ENCODE measurements at places on chromosomes 3 and 15. TPM values are rescaled to one million over a fixed set of nuclear protein-coding genes. Genes with fewer than 3 reads are reported as not detected.

- no peak for DNase-seq
Observed at GRCh38 chr3:16808393-16809107, 76.2 kb upstream of the PLCL2 start.

DNA sequence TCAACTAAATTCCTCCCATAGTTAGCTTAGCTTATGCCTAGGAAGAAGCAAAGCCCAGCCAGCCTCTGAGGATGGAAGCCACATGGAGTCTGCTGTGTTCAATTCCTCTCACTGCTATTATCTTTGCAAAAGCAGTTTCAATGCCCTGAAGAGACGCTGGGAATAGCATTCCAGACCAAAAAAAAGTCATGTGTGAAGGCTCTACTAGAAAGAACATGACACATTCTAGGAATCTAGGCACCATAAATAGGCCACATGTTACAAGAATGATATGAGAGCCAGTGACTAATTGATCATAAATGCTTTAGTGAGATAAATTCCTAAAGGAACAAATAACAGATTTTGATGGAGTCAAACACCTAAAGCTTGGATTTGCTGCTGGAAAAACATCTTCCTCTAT lies 800.8 kb downstream of the TUSC7 start:
- DNase-seq = peak; percentile 59

- no peak for DNase-seq
Observed at GRCh38 chr3:188259191-188259590, 105.2 kb downstream of the LPP start.

DUOXA1 gene
- polyA plus RNA-seq = not detected

DNA sequence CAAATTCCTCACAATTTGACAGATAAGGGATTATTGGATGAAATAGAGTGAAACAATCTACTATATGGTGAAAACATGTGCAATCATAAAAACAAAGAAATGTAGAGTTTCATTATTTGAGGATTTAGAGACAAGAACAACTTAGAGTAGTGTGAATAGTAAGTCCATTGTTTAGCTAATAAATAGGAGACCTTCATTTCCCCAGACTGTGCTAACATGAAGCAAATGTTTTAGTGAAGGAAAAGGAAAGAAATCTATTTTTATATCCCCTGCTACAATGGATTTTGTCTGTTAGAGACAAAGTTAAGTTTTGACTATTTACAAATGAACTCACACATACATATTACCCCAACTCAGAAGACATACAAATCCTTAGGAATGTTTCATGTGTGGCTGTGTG lies 77.8 kb downstream of the EFL1 start:
- no peak for DNase-seq

- DNase-seq = no peak
Observed at GRCh38 chr15:51814606-51815005, 14.8 kb upstream of the TMOD3 start.

DNA sequence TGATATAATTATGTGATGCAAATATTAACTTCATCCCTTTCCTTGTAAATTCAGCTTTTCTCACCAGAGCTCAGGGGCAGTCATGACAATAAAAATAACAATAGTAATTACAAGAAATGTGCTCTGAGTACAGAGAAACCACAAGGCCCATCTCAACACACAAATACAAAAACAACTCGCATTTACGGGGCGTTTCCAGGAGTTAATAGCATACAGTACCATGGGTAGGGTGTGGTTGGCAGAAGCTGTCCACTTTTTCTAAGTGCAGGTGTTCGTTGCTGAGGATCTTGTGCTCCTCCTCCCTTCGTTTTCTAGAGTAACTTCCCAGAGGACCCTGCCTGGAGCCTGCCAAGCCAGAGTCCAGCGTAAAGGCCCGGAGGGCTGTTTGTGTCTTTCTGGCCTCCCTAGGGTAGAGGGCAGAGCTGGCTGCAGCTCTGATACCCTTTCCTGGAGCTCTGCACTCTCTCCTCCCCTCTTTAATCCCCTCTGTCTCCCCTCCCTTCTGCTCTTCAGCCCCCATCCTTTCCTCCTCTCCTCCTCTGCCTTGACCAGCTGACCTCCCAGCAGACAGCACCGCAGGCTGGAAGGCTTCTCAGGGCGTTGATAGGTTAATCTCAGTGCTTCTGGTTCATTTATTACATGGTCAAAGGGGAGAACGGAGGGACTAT lies 11.4 kb downstream of the SEMA3G start:
- DNase-seq = no peak

CMTM6 gene
- polyA plus RNA-seq = 29.4 TPM

CHL1 gene
- polyA plus RNA-seq = 0.38 TPM

GRCh38 chr3:28856796-28857195 lies 424.1 kb upstream of the RBMS3 start:
- DNase-seq = peak; percentile 22

DNA sequence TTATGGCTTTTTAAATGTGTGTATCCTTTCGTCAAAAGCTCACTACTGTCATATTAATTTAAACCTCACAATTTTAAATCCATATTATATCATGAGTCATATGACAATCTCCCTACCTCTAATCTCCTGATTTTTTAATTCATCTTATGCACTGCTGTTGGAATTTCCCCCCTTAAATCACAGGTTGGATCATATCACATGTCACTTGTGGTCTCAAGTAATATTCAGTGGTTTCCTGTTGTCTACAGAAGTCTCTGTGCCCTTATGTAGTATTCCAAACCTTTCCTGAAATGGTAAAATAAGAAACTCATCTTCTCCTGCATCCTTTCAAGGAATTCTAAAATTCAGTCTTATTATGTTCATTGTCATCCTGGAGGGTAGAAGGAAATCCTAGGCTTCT lies 116.0 kb upstream of the CBLB start:
- peak; percentile 34 for DNase-seq

GUCA1C gene
- not detected for polyA plus RNA-seq

AZI2 gene
- 46.2 TPM for polyA plus RNA-seq

DNA sequence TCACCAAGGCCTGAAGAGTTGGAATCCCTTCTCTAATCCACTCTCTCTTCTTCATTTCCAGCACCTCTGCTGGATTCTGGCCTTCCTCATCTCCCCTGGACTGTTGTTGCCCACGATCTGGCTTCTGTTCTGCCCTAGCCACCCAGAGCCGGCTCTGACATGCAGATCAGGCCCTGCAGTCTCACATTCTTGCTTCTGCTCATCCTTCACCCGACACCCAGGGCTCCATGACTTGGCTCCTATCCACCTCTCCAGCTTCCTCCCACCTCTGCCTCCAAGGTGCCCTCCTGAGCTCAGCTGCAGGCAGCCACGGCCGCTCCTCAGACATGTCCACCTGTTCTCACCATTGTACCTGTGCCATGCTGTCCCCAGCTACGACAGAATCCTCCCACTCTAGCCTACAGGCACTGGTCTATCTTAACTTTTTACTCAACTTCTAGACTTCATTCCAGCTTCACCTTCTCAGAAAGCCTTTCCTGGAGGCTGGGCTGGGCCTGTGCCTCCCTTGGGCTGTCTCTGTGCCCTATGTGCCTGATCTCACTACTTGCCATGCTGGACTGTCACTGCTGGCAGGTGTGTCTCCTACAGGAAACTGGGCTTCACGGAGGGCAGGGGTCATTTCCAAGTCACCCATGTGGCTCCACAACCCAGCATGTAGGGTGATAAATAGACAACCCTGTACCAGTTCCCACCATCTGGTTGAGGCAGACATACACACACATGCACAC lies 16.0 kb upstream of the TBC1D21 start:
- DNase-seq = no peak

DNA sequence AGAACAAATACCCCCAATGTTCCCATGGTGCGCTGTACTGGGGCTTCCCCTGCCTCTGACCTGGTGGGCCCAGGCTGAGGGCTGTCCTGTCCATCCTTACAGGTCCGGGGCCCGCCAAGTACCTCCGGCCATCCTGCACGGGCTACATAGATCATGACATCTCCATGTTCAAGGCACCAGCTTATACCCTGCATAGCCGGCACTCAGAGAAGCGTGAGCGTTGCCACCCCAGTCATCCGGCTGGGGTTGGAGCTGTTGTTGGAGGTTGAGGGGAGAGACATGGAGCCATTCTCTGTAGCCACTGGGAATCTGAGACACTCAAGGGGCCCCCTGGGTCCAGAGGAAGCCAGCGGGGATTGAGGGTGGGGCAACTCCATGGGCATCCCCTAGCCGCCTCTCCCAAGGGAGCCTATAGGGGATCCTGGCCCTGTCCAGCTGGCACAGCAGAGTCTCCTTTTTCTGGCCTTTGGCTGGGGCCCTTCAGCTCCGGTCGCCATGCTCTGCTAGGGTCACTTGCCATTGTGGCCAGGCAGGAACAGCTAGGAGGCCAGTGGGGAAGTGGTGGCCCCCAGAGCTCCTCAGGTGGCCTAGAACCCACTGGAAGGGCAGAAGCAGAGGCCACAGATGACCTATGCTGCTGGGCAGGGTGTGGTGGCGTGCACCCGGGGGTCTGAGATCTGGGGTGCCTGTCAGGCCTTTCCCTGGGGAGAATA lies 12.5 kb upstream of the CSPG4 start:
- DNase-seq = no peak

- no peak for DNase-seq
Observed at GRCh38 chr15:25342629-25343028, 96.2 kb downstream of the UBE3A start.

GRCh38 chr15:64862408-64862807 lies 20.7 kb downstream of the PLEKHO2 start:
- no peak for DNase-seq

SPCS1 gene
- polyA plus RNA-seq = 124 TPM

CIAO2A gene
- polyA plus RNA-seq = 34.6 TPM

CHCHD6 gene
- 28.9 TPM for polyA plus RNA-seq

GRCh38 chr3:160904691-160905090 lies 148.7 kb downstream of the PPM1L start:
- no peak for DNase-seq

DNA sequence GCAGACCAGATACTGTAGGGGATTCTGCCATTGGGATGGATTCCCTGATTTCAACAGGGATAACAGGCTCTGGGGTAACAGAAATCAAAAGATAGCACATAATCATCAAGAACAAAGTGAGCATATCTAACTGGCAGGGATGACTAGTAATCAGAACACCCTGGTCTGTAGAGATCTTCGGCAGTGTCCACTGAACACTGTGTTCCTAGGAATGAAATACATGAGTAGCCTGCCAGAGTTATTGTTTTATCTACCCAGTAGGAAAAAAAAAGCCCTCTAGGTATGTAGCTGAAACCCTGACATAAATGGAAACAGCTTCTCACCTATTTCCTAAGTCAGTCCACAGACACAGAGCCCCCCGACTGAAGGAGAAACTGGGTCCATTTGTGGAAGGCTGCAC lies 340.3 kb upstream of the ZNF385D start:
- no peak for DNase-seq

DNA sequence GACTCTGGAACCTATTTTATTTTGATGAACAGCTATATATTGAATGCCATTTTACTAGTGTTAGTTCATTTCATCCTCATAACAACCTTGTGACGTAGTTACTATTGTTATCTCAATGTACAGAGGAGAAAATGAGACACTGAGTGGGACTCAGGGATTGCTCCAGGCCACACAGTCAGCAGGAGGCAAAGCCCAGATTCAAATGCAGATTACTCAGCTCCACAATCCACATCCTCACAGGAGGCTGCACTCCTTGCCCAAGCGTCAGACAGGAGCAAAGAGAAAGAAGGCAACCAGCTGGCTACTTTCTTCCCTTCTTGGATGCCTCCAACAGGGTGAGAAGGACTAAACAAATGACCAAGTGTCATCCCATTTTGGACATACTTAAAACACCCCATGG lies 92.0 kb upstream of the CCDC54 start:
- DNase-seq = peak; percentile 26

- DNase-seq = no peak
Observed at GRCh38 chr3:22322861-22323260, 571.9 kb upstream of the ZNF385D start.

- no peak for DNase-seq
Observed at GRCh38 chr15:47553947-47554346, 163.4 kb upstream of the SEMA6D start.

DNA sequence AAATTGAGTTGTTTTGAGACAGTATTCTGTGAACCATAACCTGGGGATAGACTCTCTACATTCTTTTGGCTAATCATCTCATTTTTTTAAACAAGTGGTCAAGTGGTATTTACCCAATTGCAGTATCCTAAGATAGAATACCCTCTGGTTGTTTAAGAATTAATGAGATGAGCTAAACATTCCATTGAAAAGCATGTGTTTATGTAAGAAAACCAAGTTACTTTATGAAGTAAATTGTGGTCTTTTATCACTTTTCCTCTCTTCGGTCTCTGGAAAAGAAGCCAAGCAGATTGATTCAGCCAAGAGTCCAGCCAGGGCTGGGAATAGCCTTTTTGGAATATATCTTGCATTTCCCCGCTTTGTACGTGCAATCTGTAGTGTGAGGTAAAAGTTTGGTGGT lies 185.7 kb upstream of the TOPAZ1 start:
- DNase-seq = peak; percentile 17

- DNase-seq = peak; percentile 56
Observed at GRCh38 chr3:14329116-14329830, 73.1 kb upstream of the SLC6A6 start.

DNA sequence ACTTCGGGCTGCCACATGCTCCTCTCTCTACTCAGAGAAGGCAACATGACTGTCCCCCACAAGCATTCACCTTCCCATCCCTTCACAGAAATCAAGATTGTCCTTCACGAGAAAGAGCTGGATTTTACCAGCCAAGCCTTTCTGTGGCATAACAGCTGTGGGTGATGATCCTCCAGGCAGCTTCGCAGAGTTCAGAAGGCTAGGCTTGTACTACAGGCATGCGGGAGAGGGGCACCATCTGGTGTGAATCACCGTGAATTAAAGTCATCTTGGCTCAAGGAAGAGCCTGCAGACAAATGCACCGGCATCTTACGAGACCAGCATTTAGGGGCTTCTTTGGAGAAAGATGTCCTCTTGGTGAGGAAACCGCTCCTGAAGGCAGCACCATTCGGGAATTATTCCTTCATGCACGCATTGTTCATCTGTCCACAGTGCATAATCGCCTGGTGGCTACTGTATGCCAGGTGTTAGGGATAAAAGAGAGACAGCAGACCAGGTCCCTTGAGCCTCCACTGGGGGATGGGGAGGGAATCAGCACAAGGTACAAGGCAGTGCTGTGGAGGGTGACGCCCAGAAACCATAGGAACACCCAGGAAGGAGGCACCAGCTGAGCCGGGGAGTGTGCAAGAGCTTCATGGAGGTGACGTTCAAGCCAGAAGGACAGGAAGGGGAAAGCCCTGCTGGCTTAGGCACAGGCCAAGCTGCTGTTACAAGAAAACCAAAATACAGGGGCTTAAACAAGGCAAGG lies 108.6 kb downstream of the TMEM266 start:
- no peak for DNase-seq

DNA sequence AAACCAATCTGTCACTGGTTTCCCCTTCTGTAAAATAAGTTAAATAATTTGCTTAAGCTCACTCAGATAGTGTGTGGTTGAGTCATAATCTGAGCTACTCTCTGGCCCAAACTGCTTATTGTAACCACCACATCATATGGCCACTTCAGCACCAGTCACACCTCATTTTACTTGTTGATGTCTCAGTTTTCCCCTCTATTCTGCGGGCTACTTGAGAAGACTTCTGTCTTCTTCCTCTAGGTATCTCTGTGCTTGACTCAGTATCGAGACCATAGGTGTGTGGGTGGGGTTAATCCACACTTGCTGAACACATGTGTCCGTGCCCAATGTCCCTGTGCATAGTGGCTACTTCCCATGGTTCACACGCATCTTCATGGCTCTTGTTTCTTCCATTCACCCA lies 32.9 kb downstream of the CRYGS start:
- DNase-seq = no peak

- no peak for DNase-seq
Observed at GRCh38 chr15:90046289-90046688, 45.2 kb downstream of the ZNF710 start.
